RPMI8226 (cell line): ENCODE measurements at places on chromosomes 2 and 18.
A peak's percentile ranks its signal among the peaks of the same experiment; 100 is the strongest.

DNA sequence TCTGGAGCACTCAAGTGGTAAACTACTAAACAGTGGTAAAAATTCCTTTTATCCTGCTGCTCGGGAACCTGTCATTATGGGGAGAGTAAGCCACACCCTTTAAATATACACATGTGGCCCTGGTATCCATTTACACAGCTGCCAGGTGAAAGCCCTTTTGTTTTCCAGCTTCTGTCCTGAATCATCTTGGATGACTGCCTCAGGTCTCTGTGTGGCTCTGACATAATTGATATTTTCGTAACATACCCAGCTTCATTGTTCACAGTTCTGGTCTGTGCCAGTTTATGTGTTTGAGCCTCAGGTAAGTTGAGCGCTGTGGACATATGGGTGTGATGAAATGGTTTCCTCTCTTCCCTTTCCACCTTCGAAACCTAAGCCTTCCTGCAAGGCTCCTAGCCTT lies 15.7 kb upstream of the TTC39C start:
- no peak for DNase-seq

- peak; percentile 48 for DNase-seq
Observed at GRCh38 chr18:12408247-12408869, 629 bp downstream of the PRELID3A start.

DNA sequence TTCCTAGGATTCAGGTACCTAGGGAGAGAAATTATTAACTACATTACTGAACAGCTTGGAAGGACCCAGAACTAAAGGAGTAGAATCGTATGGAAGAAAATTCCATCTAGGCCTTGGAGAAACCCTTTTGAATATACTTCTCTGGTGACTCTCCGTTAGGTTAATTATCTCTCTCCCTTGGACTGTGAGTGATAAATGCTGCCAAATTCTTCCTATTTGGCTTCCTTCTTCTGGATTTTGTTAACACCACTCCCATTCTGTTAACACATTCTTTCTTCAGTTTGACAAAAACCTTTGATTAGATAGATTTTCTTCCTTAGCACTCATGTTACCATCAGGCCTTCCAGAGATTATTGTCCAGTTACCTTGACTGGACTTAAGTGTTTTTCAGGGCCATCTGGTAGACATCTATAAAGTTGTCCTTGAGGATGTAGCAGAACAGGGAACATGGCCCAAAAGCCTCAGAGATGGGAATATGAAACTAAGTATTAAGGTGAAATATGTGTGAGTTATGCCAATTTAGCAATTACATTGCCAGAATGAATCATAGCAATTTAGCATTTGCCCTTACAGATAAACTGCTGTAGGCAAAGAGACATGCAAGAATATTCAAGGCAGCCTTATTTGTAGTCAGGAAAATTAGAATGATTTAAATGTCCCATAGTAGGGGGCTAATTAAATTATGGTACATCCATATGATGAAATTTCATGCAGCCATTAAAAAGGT lies 6.7 kb downstream of the CYP27A1 start:
- no peak for DNase-seq

DNA sequence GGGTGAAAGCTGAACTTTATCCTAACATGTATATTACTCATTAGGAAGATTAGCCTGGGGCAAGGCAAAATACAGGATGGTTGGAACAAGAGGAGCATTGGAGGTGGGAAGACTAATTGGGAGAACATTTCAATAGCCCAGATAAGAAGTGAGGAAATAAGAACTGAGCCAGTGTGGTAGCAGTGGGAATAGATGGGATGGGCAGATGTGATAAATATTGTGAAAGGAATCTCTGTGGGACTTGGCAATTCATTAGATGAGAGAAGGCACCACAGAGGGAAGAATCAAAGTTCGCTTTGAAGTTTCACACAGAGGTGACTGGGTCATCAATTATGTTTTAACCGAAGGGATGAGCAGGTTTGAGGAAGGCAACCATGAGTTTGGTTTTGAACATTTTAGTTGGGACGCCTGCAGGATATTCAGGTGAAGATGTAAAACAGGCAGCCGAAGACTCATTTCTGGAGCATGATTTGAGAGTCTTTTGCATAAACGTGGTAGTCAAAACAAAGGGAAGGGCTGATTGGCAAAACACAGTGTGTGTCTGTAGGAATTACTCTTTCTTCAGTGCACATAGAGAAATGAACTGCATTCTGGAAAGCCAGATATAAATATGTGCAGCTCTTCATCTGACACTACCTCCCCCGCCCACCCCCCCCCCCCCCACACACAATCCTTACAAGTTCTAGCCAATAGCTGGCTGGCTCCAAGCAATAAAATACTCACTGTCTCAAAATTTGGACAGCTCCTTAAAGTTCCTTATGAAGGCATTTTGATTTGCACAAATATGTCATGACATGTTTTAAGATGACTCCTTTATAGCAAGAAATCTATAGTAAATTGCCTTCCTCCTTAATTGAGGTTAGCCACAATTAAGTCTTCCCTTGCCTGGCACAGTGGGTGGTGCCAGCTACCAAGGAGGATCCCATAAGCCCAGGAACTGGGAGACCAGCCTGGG lies 1.9 kb upstream of the SLC1A4 start:
- peak; percentile 15 for DNase-seq

DNA sequence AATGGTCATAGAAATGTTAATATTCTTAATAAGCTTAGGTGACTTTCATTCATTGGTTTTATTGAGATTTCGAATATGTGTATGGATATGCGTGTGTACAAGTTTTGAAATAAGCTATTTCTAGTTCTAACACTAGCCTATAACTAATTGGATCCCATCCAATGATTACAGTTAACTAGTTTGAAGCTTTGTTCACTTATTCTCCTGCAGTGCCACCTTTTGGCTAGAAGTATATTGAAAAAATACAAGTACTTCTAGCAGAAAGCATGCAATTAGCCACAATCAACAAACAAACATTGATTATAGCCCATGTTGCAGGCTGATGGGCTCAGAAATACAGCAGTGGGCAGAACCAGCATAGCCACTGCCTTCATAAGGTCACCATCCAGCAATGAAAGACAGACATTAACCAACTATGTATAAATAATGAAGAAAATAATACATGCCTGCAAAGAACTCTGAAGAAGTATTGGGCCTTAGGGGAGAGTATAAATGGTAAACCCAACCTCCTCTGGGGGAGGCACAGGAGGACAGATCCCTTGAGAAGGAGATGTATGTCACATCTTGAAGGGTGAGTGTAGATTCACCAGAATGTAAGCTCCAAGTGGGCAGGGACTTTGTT lies 5.1 kb upstream of the PIEZO2 start:
- DNase-seq = peak; percentile 60

DNA sequence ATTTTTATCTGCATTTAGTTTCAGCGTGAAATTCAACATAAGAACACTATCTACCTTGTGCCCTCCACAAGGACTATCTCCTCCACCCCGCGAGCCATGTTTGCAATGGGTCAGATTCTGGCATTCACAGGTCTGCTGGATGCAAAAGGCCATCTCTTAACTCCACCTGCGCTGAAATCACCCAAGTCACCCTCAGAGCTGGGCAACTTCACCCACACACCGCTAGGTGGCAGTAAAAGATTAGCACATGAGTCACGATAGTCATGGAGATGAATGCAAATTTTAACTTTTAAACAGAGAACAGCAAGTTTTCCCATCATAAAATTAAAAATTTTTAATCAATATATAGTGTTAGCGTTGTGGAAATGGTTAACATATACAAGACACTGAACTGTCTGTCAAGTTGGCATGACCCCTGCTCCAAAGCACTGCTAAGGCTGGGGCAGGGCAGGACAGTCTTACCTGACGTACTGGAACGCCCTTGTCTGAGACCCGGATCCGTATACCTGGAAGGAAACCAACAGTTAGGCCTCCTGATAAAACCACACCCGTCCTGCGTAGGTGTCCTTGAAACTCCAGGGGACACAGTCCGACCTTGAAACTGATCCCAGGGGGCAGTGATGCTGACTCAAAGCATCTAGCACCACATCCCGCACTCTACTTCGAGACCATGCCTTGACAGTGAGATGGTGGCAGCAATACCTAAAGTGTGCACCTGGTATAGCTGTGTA lies 89.6 kb downstream of the UXS1 start:
- DNase-seq = peak; percentile 73

DNA sequence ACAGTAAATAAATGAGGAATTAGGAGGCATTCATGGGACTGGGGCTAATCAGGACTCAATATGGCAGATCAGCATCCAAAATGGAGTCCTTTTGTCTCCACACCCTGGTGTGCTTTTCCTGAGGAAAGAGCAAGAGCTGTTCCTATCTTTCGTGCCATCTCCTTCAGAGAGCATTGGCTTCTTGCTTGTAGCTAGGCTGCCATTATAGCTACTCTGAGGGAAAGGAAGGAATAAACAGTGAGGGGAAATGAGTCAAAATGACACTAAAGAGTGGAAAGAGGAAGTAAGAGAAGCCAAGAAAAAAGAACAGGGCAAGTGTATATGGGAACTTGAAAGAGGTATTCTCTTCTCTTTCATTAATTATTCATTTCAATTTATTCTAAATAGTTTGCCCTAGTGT lies 8.4 kb upstream of the NMI start:
- peak; percentile 5 for DNase-seq

DNA sequence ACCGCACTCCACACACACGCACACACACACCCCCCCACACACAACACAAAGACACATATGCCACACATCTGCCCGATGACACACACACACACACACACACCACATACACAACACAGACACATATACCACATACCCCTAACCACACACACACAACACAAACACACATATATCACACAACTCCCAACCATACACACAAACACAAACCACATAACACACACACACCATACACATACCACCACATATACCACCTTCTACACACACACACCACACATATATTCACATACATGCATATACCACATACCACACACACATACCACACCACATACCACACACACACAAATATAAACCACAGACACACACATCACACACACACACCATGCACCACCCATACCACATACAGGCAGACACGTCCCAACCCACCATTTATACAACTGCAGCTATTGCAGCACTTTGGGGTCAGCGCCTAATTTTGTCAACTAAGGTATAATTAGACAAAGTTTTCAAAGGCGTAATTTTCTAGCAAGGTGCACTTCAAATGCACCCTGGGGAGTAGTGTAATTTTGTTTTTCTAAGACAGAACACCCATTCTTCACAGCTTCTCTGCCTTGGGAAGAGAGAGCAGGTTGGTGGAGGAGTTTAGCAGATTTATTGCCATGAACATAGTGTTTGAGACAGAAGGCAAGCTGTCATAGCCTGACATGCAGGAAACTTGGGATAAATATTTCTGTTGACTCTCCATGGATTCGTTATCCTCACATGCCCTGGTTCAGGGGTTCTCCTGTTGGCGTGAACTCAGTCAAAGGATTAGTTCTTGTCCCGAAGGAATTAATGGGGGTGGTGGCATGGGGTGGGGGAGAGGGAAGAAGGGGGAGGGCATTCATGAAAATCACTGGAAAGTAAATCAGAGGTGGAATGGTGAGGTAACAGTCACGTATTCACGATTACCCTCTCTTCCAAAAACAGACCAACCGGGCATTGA lies 416.1 kb downstream of the LPIN1 start:
- DNase-seq = no peak

GRCh38 chr2:159177957-159178356 lies 108.5 kb downstream of the WDSUB1 start:
- DNase-seq = no peak

- DNase-seq = no peak
Observed at GRCh38 chr2:145038041-145038525, 518.2 kb upstream of the ZEB2 start.

- DNase-seq = no peak
Observed at GRCh38 chr18:13500227-13500865, 226.0 kb downstream of the FAM210A start.

- no peak for DNase-seq
Observed at GRCh38 chr18:45774065-45774521, 50.1 kb downstream of the SLC14A1 start.

GRCh38 chr18:76442413-76443171 lies 52.5 kb downstream of the ZNF516 start:
- DNase-seq = no peak

- DNase-seq = no peak
Observed at GRCh38 chr2:28398101-28398834, 5.6 kb downstream of the FOSL2 start.

- no peak for DNase-seq
Observed at GRCh38 chr2:47531378-47532042, 128.6 kb downstream of the MSH2 start.

- DNase-seq = no peak
Observed at GRCh38 chr2:216633616-216634369, 573 bp downstream of the IGFBP2 start.

GRCh38 chr18:22170421-22171257 lies 1.2 kb downstream of the GATA6 start:
- DNase-seq = peak; percentile 33

- peak; percentile 56 for DNase-seq
Observed at GRCh38 chr2:242060212-242060835, 190.8 kb downstream of the RTP5 start.

DNA sequence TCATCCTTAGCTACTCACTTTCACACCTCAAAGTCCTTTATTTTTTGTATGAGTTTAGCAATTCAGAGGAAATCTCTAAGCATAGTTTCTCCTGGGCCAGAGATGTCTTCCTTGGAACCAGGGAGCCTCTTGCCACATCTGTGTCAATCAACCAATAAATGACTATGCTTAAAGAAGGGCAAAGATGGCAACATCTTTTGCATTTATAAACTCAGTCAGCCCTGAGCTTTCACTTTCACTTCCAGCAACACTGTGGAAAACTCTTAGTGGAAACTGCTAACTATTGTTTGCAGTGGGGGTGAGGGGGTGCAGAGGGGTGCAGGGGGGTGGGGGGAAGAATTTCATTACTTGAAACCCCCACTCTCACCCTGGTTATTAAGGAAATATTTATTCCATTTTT lies 3.4 kb downstream of the ACVR1C start:
- peak; percentile 23 for DNase-seq

DNA sequence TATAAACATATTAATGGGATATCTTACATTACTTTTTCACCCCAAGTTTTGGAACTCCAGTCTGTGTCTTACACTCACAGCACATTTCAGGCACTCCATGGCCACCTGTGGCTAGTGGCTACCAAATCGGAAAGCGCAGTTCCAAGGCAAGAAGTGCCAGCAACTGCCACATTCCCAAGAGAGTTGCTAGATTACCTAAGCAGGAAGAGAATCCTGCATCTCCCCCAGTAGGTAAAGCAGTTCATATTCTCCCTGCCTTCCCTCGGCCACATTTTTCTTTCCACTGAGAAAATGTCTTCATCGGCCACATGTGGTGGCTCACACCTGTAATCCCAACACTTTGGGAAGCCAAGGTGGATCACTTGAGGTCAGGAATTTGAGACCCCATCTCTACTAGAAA lies 62.8 kb downstream of the MEX3C start:
- DNase-seq = no peak

GRCh38 chr2:159832026-159832425 lies 34.0 kb upstream of the CD302 start:
- no peak for DNase-seq

DNA sequence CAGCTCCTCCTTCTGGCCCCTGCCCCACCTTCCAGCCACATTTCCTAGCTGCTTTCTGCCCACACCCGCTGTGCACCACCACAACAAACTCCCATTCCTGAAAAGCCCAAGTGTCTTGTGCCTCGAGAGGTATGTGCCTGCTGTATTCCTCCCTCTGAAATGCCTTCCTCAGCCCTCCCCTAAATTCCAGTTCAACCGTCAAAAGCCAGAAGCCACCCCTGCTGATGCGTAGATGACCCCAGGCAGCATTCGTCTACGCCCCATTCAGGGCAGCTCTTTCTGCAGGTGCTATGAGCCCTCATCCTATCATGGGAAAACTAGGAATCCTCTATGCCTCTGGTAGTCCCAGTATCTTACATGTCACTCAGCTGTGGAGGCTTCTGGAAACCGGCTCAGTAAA lies 71.7 kb downstream of the DNMT3A start:
- no peak for DNase-seq
